ENCODE measurements at places on chromosomes 2 and 18.
A peak's percentile ranks its signal among the peaks of the same experiment; 100 is the strongest.

DNA sequence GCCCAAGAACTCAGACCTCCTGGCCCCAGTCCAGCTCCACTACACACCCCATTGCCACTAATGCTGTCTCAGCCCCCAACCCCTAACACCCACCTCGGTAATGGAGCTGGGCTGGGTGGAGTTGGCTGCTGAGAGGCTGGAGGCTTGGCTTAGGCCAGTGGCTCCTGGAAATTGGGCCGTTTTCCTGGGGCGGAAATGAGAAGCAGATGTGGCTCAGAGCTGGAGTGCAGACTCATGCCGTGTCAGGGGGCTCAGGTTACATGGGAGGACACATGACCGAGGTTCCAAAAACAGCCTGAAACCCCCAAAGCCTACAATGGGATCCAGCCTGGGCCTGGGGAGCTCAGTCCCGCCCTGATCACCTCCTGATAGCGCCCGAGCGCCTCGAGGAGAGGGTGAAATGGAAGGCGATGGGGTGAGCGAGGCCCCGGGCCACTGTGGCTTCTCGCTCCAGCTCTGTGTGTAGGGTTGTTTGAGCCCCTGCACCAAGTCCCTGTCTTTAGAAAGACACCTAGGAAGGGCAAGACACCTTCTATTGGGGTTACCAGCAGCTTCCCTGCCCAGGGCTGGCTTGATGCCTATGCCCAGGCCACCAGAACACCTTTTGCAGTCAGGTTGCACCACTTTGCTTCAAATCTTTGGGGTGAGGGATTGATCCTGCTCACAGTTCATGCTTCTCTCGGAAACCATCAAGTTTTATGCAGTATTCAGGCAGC lies 175.7 kb upstream of the HAAO start:
- no peak for DNase-seq

DNA sequence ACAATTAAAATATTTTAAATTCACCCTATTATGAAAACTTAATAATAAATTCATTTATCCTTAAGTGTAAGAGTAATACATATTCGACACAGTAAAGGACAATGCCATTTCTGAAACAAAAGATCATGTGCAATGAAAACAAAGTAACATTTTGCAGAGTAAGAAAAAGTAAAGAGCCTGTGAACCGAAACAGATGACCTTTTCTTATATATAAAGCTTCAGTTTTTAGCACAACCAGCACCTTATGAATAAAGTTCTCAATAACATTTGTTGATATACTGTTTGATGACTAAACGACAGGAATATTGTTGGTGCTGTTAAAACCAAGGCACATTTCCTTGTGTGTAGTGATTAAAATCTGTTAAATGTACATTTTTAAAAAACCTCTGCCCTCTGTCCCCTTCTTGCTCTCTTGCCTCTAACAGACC lies 1.5 kb downstream of the PELI1 start:
- no peak for DNase-seq

DNA sequence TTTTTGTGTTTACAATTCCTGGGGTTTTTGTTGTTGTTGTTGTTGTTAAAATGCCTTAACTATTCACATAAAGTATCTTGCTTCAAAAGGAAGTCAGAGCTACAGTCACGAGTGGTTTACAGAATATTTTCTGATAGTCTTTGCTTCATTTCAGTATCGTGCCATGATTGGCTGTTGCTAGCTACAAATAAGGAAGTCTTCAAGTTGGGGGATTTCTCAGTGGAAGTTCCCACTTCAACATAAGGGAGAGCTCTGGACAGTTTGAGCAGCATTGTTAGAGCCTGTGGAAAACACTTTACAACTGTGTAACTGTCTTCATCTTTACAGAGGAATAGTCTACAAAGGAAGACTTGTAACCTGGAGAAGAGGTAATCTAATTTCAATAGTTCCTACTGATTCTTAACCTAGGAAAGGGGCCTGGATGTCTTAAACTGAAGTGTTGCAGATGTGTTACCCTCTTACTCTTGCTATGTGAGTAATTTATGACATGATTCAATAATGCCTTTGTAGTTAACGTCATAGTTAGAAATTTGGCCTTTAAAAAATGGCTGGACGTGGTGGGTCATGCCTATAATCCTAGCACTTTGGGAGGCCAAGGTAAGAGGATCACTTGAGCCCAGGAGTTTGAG lies 23.4 kb upstream of the TANK start:
- no peak for DNase-seq

DNA sequence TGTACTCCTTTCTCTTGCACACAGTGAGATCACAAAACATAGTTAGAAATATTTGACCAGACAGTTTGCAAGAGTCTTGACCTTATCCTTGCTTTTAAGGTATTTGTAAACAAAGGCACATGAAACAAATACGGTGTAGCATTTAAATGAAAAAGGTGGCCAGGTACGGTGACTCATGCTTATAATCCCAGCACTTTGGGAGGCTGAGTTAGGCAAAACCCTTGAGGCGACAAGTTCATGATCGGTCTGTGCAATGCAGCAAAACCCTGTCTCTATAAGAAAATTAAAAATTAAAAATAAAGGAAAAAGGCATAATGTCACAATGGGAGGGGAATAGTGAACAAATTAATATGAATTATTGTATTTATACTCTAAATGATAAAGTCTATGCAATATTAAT lies 109.5 kb upstream of the PIK3C3 start:
- DNase-seq: no peak

DNA sequence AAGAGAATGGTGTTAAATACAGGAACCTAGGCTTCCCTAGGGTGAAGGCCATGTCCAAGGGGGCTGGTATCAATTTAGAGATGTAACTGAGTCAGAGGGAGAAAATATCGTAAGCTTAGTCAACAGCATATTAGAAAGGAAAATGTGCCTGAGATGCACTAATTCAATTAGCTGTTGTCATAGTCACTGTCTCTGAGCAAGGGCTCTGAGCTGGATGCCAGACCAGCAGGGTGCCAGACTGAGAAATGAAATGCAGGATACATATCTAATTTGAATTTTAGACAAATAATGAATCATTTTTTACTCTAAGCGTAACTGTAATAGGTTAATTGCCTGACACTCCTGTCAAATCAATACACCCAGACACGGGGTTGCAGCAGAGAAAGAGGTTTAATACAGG lies 11.4 kb upstream of the SLC35F6 start:
- peak; percentile 71 for DNase-seq

- no peak for DNase-seq
Measured at GRCh38 chr2:101053117-101053516, 51.0 kb downstream of the RPL31 start.

- no peak for DNase-seq
Measured at GRCh38 chr2:33634261-33634910, 35.3 kb upstream of the FAM98A start.

GRCh38 chr18:76490670-76491472 lies 4.2 kb downstream of the ZNF516 start:
- peak; percentile 43 for DNase-seq

DNA sequence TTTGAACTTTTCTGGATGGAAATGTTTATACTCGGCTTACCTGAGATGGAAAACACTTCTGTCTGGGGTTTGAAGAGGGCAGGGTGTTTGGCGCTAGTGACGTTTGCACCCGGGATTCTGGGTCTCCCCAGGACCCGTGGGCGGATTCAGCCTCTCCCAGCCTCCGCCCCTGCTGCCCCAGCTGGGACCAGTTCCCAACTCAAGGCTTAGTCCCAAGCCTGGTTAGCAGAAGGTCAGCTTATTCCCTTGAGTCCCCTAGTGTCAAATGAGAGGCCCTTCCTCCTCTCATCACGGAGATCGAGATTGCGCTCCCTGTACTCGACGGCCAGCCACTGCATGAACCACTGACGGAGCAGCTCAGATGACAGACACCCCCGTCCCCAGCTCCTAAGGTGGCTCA lies 123.2 kb downstream of the RTP5 start:
- no peak for DNase-seq

DNA sequence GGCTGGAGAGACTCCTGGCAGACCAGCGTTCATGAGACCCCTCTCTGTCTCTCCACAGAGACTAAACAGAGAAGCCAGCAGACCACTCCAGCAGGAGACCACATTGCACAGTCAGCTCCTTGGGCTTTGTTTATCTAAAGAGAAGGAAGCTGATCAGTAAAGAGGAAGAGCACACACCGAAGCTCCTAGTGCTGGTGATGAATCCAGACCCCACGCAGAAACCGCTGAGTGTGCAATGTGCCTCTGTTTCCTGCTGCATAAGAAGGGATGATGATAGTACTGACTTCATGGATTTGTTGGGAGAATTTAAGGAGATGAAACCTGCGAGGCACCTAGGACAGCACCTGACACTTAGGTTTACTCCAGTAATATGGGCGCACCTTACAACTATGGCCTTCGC lies 544.1 kb upstream of the ID2 start:
- DNase-seq: no peak

- no peak for DNase-seq
Measured at GRCh38 chr2:143601828-143602227, 472.6 kb downstream of the ARHGAP15 start.

- no peak for DNase-seq
Measured at GRCh38 chr2:23118894-23119293, 266.1 kb upstream of the KLHL29 start.

GRCh38 chr2:238966072-238966937 lies 118.4 kb downstream of the TWIST2 start:
- no peak for DNase-seq

GRCh38 chr2:193584522-193584938 lies 1389.8 kb upstream of the TMEFF2 start:
- peak; percentile 87 for DNase-seq

DNA sequence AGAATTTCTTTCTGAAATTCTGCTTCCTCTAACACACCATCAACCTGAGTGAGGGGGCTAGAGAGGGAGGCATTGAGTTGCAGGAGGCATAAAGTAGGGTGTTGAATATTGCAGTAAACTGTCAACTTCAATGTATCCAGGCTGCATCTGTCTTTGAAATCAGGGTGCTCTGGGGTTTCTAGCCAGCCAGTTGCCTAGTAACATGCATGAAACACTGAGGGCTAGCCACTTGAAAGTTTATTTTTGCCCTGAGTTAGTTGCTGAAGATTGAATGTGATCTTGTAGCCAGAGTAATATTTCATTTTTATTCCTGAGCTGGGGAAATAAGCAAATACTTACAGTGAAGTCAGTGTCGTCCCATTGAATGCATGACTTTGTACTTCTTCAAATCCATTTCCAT lies 41.9 kb downstream of the LHCGR start:
- DNase-seq: no peak

DNA sequence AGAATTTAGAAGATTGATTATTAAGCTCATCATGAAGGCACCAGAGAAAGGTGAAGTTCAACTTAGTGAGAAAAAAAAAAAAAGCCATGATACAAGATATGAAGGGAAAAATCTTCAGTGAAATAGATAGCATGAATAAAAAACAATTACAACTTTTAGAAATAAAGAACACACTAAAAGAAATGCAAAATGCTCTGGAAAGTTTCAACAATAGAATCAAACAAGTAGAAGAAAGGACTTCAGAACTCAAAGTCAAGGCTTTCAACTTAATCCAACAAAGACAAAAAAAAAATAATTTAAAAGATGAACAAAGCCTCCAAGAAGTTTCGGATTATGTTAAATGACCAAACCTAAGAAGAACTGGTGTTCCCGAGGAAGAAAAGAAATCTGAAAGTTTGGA lies 105.5 kb downstream of the GRB14 start:
- no peak for DNase-seq

- DNase-seq: no peak
Measured at GRCh38 chr2:100941646-100942240, 60.3 kb upstream of the RPL31 start.

GRCh38 chr2:16446706-16447105 lies 218.9 kb downstream of the CYRIA start:
- no peak for DNase-seq

- no peak for DNase-seq
Measured at GRCh38 chr2:174038462-174038861, 73.3 kb upstream of the SP3 start.

DNA sequence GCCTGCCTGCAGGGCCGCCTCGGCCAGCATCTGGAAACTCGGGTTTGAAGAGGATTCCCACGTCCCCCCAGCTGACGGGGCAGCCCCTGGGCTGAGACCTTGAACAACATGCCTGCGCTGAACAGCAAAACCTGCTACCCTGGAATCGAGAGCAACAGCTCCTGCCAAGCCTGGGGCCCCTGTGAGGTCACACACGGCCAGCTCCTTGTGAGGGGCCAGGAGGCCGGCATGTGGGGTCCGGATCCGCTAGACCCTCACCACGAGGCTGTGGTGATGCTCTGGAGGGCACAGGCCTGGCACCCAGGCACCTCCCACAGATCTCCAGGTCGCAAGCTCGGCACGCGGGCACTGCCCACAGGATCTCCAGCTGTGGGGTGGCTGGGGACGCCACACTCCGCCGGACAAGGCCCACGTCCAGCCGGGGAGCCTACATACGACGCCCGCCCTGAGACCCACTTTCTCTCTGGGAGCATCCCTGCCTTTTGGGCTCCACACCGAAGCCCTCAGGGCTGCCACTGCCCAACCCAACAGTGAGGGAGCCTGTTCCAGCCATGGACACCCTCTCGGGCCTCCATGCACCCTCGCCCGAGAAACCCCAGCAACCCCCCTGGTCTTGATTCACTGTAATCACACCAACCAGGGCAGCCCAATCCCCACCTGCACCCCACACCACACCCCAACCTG lies 34.1 kb downstream of the SLC66A2 start:
- DNase-seq: no peak

- no peak for DNase-seq
Measured at GRCh38 chr2:191869781-191870180, 22.9 kb upstream of the CAVIN2 start.

DNA sequence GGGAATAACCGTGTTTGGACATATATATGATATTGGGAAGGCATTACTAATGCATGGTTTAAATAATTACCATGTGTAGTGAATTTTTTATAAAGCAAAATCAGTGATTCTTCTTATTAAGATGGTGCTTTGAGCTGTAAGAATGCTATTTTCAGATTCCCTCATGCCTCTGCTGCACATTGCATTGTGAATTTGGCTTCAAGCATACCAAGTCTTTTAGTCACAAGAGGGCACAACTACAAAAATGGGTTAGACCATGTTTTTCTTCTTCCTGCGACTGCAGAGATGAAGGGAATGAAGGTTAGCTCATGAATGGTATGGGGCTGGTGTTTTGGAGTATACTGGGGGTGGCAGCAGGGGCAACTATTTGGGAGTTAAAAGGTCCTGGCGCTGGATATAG lies 320.1 kb downstream of the SLC4A3 start:
- no peak for DNase-seq

DNA sequence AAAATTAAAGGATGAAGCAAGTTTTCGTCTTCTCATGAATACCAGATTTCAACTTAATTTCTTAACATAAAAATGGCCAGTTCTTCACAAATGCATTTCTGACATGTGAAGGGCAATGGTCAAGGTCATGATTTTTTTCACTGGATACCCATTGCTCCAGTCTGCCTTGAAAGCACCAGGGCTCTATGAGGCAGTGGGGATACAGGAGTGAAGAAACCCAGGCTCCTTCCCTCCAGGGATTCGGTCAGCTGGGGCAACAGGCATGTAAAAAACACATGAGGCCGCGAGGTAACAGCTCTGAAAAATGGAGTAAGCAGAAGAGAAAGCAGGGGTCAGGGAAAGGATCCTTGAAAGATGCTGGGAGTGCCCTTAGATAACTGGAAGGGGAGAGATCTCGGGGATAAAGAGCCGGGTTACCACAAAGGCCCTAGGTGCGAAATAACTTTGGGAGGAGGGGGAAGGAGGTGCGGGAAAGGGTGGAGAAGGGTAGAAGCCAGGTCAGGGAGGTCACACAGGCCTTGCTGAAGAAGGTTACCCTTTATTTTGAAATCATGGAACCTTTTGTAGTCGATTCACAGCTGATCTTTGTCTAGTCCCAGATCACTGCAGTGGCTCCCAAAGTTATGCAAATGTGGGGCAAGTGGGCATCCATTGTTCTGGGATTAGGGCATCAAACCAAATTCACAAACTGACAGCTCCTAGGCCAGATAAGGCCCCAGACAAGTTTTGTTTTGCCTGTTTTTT lies 5.2 kb upstream of the SPRED2 start:
- DNase-seq: peak; percentile 96

- no peak for DNase-seq
Measured at GRCh38 chr2:178152033-178152432, 39.8 kb downstream of the RBM45 start.
